T-helper 22 cell (primary cell): ENCODE measurements at places on chromosomes 3 and 15.

DNA sequence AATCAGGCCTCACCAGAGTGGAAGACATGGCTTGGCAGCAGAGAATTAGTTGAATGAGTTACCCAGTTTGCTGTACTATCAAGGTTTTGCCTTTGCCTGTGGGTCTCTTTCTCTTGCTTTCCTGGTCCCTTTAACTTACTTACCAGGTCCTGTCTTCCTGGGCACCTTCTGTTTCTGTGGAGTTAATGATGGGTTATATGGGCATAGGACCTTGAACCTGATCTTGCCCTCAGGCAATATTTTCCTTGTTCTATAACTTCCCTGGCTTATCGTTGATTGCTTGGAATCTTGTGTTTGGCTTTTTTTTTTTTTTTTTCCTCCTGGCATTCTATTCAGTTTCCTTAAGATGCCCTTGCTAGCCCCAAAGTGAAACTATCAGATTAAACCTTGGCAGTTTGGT is 106.8 kb downstream of the HHLA2 start:
- DNase-seq = no peak

- no peak for DNase-seq
Measured at GRCh38 chr15:37099319-37100108, 835 bp downstream of the MEIS2 start.

GRCh38 chr3:146569314-146569713 is 24.9 kb upstream of the PLSCR1 start:
- no peak for DNase-seq

DNA sequence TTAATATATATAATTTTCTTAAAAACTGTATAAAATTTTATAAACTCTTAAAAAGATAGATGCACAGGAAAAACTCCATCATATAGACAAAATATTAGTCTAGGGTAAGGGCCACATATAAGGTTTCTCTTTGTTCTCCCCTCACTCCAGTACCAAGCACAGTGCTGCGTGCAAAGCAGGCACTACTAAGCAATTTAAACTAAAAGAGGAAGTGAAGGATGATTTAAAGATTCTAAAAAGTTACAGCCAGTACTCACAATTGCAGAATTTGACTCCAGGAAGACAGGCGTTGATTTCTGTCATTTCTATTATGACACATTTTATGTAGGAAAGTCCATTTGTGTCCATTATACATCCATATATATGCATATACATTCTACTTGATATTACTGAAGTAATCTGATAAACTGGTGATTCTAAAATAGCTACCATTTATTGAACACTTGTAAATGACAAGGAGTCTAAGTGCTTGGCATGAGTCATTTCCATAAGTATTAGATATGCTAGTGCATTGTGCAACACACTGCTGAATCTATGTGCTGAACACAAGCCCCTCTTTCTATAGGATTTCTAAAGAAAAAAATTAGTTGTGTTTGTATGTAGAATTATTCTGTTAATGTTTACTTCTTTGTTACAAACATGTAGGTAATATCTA is 785.5 kb upstream of the ARRDC4 start:
- no peak for DNase-seq

DNA sequence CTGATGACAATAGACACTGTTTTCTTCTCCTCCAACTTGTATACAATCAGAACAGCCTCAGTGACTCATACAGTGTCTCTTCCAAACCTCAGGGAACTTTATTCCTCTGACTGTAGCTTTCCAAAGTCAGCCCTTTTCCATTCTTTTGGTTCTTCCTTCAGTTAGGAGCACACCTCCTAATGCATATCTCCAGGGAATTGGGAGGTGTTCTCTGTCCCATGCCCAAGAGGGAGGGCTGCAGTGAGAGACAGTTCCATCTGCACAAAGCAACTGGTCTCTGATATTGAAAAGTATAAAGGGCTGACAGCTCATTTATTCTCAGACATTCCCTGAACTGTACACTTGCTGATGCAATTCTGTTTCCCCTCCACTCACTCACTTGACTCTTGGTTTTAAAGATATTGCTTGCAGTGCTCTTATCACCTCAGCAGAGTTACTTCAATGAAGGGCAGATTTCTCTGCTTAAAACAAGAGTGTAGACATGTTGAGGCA is 337.8 kb upstream of the TBC1D5 start:
- no peak for DNase-seq

DNA sequence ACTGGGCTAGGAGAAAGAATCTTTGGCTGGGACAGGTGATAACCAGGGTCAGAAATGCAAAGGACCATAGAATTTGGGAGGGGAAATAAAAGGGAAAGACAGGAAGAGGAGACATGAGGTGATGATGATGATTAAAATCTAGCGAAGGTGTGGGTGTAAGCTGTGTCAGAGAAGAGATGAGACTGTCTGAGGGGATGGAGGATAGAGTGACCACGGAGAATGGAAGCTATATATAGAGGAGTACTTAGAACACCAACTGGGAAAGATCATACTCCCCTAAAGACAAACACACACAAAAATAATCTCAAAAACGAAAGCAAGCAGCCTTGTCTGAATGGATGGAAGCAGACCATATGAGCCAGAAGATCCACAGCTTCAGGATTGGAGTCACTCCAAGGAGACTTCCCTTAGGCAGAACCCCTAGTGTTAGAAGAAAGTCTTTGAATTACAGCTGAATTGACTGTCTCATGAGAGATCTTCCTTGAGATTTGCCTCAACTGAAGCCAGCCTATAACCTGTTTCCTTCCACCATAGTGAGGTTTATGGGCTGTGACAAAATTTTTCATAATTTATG is 115.2 kb upstream of the DAZL start:
- no peak for DNase-seq

DNA sequence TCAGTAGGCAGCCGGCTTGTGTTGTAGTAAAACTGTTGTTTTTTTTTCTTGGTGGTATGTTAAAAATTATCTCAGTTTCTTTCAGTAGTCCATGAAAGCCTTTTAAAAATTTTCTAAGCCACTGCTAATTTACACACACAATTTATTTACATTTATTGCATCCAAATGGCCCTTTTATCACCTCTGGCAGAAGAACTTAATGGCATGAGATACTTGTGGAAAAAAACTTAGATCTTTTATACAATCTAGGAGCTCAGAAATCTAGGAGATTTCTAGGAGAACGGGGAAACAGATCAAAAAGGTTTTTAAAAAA is 1.4 kb downstream of the PPP2R3A start:
- no peak for DNase-seq

- DNase-seq = no peak
Measured at GRCh38 chr15:31396881-31397560, 70.4 kb downstream of the KLF13 start.

DNA sequence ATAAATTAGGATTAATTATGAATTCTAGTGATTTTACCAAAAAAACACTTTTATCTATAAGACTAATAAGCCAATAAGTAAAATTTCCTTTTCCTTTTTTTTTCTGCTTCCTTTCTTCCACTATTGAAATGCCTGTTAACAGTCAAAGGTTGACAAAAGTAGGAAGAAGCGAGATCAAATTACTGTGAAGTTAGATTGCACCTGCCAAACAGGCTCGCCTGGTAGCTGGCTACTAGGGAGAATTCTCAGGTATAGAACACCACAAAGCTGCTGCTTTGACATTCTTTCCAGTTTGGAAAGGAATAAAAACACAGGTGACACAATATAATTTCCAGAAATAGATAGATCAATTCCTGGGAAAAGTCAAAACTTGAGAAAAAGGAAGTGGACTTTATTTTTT is 749.0 kb downstream of the NSUN3 start:
- DNase-seq = no peak

GRCh38 chr15:43134157-43134635 is 810 bp downstream of the TMEM62 start:
- DNase-seq = no peak

DNA sequence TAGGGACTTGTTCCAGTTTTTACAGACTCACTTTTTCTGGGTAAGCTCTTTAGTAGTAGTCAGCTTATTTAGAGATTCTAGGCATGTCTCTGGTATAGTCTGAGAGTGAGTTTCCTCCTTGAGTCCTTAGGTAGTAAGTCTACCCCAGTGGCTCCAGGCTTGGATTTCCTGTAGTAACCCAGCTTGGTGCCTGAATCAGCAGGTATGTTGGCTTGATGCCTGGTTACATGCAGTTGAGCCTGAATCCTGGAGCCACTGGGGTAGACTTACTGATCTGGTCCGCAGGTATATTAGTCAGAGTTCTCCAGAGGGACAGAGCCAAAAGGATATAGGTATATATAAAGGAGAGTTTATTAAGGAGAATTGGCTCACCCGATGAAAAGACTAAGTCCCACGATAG is 85.8 kb upstream of the RBMS3 start:
- no peak for DNase-seq

DNA sequence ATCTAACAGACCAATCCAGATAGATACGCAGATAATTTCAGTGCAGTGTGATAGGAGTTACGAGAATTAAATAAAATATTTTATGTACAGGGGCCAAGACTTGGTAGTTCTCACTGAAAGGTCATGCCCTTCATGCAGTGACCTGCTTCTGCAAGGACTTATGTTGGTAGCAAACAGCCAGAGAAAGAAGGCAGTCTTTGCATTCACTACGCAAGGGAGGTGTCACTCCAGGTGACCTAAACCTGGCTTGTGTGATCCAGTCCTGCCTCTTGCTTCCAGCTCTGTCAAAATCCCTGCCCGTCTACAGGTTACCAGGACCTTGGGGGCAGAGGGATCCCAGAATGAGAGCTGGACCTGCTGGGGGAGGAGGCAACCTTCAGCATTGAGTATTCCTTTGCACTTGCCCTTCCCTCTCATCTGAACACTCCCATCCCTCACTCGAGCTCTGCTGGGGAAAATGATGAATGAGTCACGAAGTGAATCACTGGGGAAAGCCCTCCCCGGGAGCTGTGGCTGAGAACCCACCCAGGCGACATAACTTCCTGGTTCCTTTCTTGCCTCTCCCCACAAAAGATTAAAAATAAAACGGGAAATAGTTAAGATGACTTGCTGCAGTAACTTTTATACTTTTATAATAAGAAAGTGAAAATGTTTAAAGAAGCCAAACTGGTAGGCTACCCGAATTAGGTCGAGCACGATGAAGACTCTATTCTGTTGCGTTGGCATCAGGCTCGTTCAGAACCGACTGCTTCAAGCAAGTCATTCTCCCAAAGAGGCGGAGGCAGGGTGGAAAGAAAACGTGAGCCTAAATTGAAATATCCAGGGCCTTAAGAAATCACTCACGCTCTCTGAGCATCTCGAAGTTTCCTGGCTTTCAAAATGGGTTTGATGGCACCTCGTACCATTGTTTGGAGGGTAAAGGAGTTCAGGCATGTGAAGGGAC is 216.1 kb downstream of the SLCO3A1 start:
- DNase-seq = peak; percentile 14

DNA sequence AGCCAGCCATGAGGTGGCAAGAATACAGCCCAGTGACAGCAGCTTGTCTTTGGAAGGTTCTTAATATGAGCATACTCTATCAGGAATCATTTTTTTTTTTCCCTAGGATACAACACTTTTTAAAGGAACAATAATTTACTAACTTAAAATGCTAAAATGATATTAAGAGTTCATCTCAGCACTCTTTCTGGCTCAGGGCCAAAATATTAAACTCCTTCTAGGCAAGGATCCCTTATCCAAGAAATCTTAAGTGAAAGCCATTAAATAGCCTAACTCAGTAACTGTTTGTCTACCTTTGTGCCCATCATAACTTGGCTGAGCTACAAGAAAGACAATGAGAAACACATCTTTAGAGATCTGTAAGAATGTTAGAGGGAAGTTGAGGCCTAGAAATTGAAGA is 529.5 kb upstream of the TGFBR2 start:
- DNase-seq = no peak

GRCh38 chr3:26271848-26272247 is 350.7 kb upstream of the LRRC3B start:
- no peak for DNase-seq

DNA sequence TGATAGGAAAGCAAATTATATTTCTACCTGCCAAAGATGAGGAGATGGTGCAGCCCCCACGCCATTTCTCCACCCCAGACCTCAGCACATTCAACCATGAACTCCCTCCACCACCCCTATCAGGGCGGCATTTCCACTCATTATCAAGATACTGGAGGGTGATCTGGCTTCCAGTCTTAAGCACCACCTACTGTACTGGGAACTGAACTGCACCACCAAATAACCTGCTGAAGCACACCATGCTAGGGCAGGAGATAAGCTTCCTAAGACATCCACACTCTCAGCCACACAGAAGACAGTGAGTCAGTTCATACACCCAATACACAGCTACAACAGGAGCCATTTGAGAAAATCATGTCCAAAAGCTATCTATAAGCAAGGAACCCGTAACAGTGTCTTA is 98.8 kb downstream of the FGF7 start:
- no peak for DNase-seq

GRCh38 chr3:43005981-43006380 is 26.9 kb downstream of the GASK1A start:
- DNase-seq = no peak

GRCh38 chr3:6119367-6119766 is 741.5 kb upstream of the GRM7 start:
- no peak for DNase-seq

GRCh38 chr3:30231277-30232141 is 374.9 kb upstream of the TGFBR2 start:
- DNase-seq = no peak

DNA sequence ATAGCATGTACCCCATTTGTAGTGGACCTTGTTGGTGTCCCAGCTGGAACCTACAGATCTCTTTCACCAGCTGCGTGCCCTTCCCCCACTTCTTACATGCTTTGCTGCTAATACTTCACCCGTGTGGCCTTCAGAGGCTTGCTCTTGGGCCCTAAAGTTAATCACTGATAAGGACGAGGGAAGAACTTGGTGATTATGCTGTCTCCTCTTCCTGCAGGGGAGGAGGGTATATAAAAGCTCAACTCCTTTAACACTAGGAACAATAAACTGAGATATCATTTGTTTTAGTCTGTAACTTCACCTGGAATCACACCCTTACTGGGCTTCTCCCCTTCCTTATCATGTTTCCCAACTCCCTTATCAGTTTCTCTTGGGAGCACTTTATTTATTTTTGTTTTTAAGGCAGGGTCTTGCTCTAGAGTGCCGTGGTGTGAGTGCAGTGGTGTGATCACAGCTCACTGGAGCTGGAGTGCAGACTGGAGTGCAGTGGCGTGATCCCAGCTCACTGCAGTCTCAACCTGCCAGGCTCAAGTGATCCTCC is 43.2 kb upstream of the PIK3R4 start:
- DNase-seq = no peak

- no peak for DNase-seq
Measured at GRCh38 chr3:192258721-192259120, 468.6 kb downstream of the FGF12 start.
